ENCODE measurements at places on chromosomes 1 and 21.
A peak's percentile ranks its signal among the peaks of the same experiment; 100 is the strongest.

GRCh38 chr21:25999921-26000582, 170.5 kb downstream of the APP start:
- peak; percentile 6 for DNase-seq

GRCh38 chr1:10257851-10258250, 47.5 kb downstream of the KIF1B start:
- DNase-seq = no peak

DNA sequence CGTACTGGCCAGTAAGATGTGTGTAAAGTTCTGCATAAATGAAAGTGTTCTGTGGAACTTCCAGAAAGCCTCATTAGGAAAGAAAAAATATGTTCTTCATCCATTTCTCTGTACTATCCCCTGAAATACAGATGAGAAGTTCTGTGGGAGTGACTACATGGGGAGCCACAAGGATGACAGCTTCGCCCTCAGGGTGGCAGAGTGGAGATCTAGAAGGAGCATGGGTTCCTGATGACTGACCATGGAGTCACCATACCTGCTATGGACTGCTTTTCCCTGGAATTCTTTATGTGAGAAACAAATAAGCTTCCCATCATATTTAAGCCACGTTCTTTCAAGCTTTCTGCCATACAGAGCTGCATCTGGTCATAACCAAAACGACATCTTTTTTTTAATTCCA, 113.9 kb upstream of the RGS1 start:
- DNase-seq = no peak

DNA sequence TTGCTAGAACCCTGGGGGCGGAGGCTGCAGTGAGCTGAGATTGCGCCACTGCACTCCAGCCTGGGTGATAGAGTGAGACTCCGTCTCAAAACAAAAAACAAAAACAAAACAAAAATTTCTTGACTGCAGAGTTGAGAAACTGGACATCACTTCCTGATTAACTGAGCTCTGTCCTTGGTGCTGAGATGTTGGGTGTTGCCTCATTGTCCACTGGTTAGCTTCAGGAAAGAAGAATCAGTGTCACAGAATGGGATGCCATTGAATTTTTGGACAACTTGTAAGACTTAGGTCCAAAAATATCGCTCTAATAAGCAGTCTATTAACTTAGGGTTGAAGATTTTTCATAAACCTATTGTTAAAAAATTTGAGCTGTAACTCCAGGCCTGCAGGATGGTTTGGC, 23.8 kb upstream of the KCNA10 start:
- DNase-seq = no peak

DNA sequence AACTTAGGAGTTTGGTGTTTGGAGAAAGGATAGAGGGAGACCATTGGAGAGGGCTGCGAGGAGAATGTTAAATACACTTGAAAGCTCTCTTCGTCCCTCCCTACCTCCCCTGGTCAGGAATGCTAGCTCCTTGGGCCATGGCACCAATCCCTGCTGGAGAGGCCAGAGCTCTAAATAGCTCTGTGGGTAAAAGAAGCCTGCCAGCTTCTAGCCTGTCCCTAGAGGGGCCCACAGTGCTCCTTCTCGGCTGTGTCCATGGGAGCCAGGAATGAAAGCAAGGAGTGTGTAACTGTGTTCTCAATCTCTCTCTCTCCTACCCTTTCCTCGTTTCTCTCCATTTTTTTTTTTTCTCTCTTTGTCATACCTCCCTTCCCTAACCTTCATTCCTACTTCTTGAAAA, at the start of gene CCDC190:
CCDC190 (minus strand) TSS at position 75 of the 400 bp plus-strand sequence. CDS start 1,529 bp downstream, outside the sequence.
- no peak for DNase-seq

- no peak for DNase-seq
Measured at GRCh38 chr1:110135246-110135645, 15.0 kb upstream of the SLC6A17 start.

DNA sequence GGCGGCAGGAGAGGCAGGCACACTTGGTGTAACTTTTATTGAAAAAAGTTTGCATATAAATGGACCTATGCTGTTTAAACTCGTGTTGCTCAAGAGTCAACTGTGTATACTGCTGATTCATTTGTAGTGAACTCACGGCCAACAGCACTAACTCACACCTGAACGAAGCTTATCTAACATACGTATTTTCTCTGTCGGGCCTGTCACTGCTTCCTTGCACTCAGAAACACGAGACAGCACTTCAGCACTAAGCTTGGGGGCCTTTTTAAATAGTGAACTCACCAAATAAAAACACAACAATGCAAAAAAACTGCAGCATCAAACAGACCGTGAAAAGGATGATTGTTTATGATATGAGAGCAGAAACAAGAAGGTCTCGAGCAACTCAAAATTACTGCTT, 58.9 kb upstream of the NEK2 start:
- no peak for DNase-seq

- no peak for DNase-seq
Measured at GRCh38 chr1:30284226-30284625, 439.2 kb downstream of the MATN1 start.

- no peak for DNase-seq
Measured at GRCh38 chr1:20956272-20956671, 169.2 kb upstream of the HP1BP3 start.

DNA sequence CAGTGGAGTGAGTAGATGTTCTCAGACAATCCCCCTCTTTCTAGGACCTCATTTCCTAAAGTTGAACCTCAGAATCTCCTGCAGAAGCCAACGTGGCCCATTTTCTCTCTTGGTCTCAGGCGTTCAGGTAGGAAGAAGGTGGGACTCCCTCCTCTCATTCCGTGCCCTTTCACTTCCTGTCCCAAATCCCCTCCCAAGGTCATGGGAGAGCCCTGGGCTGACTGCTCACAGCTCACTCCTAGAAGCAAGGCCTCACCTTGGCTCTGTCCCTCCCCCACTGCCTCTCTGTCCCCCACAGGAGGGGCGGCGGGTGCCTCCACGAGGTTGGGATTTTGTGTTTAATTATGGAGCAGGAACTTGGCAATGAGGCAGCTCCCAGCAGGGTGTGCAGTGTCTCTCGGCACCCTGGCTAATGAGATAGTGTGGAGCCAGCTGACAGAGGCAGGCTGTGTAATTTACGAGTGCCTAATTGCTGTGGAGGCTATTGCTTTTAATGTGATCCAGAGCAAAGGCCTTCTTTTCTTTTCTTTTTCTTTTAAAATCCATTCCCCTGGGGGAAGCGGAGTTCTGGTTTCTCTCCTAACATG, 9.1 kb upstream of the CDK18 start:
- DNase-seq = no peak

DNA sequence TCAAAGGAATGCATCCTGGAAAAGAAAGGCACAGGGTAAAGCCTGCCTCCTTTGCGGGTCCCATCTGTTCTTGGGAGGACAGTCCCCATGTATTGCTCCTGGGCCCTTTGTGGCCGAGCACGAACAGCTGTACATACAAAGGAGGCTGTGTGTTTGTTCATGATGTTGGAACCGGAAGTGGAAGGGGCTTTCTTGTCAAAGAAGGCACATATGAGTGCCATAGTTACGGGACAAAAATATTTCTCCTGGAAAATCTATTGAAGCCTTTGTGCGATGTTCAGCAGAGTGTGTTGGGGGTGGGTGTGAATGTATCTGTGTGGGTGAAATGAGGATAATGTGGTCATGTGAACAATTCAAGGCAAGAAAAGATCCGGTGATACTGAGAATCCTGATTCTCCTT, 297.6 kb downstream of the DISC1 start:
- DNase-seq = no peak

DNA sequence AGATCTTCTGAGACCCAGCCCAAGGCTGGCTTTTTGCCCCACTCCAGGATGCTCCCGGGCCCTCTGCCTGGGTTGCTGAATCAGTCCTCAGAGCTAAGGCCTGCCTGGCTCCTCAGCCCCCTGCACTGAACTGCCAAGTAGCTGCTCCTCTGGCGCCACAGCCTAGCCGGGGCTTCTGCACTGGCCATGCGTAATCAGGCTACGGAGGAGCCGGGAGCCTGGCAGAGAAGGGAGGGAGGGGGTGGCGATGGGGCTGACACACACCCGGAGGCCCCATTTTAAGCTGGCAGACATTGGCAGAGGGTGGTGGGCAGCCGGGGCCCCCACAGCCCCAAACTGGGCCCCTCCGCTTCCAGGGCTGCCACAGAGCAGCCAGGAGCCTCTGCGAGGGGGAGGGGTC, 38.7 kb downstream of the ALPL start:
- no peak for DNase-seq

DNA sequence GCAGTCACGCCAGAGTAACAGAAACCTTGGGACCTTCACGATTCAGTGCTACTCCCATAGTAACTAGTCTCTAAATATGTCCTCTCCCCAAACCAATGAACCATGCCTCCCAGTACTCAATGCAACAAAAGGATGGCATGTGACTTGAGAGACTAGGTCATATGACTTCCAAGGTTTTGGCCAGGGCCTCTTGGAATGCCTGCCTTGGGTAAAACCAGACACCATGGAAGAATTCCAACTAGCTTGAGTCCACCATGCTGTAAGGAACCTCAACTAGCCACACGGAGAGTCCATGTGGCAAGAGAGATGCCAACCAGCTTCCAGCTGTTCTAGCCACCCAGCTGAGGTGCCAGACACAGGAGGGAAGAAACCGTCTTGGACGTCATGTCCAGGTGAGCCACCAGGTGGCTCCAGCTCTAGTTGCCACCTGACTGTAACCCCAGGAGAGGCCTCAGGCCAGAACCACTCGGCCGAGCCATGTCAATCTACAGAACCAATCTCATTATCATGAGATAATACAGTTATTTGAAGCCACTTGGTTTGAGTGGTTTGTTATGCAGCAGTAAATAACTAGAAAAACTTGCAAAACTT, 115.0 kb downstream of the SYF2 start:
- DNase-seq = no peak

GRCh38 chr1:117821774-117822482, 107.5 kb downstream of the GDAP2 start:
- DNase-seq = no peak

- DNase-seq = no peak
Measured at GRCh38 chr1:9289711-9290485, 2.8 kb upstream of the SPSB1 start.
